ENCODE measurements at places on chromosomes 2 and 18.

DNA sequence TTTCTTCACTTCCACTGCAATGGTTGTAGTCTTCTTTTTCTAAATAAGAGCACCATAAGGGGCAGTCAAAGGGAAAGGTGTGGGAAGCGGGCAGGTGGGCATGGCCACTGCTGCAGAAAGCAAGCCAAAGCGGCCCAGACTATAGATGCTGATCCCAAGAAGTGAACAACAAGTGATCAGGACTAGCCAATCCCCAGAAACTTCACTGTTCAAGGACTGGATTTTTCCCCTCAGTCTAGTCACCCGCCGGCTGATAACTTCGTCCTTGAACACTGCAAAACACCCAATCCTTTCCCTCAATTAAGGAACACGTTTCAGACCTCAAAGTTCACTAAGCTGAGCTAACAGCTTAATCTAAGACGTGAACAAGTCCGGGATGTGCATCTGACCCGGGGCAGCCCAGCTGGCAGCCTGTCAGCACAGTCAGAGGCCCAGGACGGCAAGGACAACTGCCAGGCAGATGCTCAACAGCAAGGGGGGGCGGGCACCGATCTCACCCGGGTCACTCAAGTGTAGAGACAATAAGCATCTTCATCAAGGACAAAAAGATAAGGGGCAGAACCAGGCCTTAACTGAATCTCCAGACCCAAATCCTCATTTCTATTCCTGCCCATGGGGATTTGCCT is 59.8 kb downstream of the HDLBP start:
- peak; percentile 42 for DNase-seq

GRCh38 chr2:60806988-60807681 is 51.1 kb downstream of the PAPOLG start:
- peak; percentile 37 for DNase-seq

DNA sequence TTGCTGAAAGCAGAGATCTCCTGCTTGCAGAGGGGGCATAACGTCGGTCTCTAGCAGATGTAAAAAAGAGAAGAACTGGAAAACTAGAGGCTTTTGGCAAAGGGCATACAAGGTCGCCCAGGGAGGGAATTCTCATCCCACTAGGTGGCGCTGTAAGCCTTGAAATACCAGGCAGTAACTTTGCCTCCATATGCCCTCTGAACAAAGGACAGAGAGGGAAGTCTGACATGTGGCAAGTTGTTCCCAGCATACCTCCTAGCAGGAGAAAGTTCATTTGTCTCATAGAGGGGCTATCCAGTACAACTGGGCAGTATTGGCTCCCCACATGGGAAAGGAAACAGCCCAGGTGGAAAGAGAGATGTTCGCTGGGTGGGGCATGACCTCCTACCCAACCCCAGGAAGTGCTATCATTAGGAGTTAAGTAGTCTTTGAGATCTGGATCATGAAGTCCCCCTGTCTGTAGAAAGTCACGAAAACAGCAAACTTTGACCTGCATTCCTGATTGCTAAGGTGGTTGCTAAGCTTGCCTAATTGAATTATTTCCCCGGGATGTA is 39.9 kb downstream of the STK17B start:
- DNase-seq, result no peak

- no peak for DNase-seq
Measured at GRCh38 chr18:73690222-73690621, 457.4 kb downstream of the FBXO15 start.

DNA sequence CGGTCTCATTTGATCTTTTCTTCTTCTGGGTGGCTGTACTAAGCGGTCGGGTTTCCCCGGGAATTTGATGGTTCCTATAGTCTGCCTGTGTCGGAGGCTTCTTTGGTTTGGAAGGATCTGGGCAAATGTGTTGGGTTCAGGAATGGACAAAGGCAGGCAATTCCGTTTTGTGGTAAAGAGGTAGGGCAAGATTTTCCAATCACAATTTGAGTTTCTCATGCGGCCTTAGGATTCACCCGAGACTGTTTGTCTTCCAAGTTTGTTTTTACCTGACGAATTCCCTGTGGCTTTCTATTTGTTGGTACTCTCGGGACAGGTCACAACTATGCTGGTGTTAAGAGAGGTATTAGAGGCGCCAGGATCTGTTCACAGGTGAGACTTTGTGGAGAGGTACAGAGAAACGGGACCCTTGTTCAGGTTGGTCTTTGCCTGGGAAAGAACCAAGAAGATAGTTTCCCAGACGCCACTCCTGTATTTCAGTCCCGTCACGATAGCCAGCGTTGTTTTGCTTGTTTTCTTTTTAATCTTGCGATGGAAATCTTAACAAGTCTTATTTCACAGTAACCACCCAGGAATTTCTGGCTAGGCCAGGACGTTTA is 3.0 kb downstream of the SP5 start:
- DNase-seq, result no peak

GRCh38 chr2:23621616-23622015 is 236.6 kb downstream of the KLHL29 start:
- DNase-seq, result no peak

DNA sequence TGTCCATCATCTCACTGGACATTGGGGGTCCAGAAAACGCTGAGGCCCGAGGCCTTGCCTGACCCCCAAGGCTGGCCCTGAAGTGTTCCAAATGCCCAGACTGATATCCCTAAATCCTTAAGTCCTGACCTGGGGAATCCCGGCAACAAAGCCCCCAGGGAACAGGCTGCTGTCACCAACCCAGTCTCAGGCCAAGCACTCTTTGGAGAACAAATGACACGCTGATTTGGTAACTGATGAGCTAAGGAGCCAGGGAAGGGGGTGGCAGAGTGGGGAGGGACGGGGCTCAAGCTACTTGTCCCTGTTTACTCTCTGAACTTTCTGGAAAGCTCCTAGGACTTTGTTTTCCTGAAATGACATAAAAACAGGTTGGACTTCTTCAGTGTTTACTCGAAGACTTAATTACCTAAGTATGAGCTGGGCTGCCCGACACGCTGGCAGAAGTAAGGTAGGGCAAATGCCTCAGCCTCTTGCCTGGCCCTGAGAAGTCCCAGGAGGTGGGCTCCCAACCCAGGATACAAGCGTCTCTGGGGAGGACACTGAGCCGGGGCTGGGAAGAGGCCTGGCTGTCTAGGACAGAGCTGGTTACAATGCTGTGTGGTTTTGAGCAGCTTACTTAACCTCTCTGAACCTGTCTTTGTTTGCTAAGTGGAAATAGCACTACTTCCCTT is 105.5 kb upstream of the GLI2 start:
- DNase-seq, result no peak

DNA sequence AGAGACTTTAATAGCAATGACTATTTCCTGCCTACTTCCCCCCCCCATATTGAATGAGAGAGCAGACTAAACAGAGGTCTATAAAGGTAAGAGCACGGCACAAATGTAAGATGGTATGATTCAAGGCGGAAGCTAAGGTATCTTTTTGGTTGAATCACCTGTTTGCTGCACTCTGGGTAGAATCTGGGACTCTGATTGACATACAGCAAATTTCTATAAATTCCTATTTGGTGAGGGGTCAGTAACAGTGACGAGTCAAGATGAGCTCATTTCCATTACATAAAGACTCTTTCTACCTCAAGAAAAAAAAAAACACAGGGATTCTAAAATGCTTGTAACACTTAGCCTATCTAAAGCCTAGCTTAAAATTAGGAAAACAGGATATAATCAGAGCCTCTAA is 297.3 kb downstream of the TNS1 start:
- no peak for DNase-seq

DNA sequence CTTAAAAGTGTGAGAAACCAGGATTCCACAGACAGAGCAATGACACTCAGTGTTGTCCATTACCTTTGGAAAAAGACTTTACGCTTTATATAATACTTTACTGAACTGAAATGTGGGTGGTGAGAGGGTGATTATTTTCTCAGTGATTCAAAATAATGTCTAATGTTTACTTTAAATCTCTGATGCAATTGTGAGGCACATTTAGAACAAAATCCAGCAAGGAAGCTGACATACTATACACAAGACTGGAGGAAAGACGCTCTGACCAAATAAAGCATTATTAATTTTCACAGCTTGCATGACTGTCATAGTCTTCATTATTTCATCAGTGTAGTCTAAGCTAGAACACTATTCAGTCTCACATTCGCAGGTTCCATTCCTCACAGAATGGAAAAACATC is 34.1 kb upstream of the STAT1 start:
- DNase-seq, result no peak

- no peak for DNase-seq
Measured at GRCh38 chr2:34115076-34115475, 516.0 kb upstream of the FAM98A start.

GRCh38 chr2:222805591-222806304 is 55.1 kb upstream of the ACSL3 start:
- no peak for DNase-seq

DNA sequence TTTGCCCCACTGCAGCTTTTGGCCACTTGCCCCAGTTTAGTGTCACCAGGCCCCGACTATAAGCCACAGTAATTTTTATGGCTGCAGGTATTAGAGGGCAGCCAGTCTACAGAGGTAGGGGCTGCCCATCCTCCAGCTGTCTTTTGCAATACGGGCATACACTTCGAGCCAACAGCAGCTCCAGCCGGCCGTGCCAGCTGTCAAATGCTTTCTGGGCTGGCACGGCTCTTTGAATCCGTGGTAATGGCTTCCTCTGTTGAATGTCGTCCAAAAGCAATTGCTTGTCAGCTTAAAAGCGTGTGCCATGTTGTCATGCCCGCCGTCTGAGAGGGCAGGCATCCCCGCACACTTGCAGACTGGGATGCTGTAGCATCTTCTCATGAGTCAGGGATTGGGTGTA is 41.3 kb downstream of the BCL2L11 start:
- DNase-seq, result peak; percentile 78

- no peak for DNase-seq
Measured at GRCh38 chr2:132515010-132515409, 98.4 kb downstream of the GPR39 start.

DNA sequence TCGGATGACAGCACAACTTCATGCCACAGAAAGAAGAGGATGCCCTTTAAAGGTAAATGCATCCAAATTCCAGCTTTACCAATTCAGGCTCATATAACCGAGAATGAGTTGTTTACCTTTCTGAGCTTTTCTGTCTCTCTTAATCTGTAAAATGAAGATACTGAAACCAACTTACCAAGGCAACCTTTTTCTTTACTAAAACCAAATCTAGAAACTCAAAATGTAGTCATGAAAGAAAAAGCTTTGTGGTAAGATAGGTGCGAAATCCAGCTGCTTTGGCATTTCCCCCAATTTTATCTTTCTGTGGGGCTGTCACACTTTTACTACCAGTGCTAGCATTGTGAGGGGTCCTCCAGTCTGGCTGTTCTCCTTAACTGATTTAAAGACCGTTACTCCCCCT is 240.4 kb downstream of the IKZF2 start:
- DNase-seq, result no peak

- no peak for DNase-seq
Measured at GRCh38 chr2:107584577-107584976, 242.1 kb upstream of the RGPD4 start.

DNA sequence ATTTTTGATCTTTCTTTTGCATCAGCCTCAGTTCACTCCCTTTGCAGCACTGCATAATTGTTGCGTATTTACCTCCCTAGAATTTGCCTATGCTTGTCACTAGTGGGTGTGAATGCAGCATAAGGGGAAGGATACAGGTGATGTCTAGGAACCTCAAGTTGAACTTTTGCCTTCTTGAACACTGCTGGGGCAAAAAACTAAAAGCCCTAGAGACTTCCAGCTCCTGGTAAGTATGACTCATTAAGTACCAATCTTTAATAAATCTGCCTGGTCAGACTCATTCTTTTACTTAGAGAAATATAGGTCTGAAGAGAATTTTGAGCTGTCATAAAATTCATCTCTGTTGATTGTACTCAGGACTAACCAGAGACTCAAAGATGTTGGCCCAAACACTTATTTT is 547.3 kb upstream of the FANCL start:
- no peak for DNase-seq

DNA sequence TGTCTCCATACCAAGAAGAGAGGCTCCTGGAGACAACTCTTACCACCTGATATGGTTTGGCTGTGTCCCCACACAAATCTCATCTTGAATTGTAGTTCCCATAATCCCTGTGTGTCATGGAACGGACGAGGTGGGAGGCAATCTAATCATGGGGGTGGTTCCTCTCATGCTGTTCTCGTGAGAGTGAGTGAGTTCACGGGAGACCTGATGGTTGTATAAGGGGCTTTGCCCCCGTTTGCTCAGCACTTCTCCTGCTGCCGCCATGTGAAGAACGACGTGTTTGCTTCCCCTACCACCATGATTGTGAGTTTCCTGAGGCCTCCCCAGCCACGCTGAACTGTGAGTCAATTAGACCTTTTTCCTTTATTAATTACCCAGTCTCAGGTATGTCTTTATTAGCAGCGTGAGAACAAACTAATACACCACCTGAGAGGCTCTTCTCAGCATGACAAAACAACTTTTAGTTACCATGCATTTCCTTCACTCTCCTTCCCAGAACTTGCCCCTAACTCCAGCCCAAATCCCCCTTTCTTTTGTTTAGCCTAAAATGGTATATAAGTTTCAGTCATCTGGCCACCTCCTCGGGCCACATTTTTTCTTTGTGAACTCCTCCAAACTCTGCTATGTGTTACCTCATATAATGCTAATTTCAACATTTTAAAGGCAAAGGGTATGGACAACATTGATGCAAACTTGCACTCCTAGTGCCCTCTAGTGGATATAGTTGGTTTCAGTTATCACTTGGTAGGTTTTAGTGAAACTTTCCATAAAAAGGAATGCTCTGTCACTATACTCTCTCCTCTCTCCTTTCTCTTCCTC is 58.6 kb upstream of the SLC25A52 start:
- DNase-seq, result no peak

- no peak for DNase-seq
Measured at GRCh38 chr2:206230060-206230762, 44.3 kb upstream of the ZDBF2 start.

GRCh38 chr2:554444-554843 is 122.8 kb downstream of the TMEM18 start:
- DNase-seq, result no peak

GRCh38 chr2:236661061-236661761 is 91.6 kb downstream of the ACKR3 start:
- DNase-seq, result no peak
